ENCODE measurements at places on chromosomes 1 and 21.

- no peak for DNase-seq
Measured at GRCh38 chr1:230807561-230808280, 60.5 kb downstream of the CAPN9 start.

DNA sequence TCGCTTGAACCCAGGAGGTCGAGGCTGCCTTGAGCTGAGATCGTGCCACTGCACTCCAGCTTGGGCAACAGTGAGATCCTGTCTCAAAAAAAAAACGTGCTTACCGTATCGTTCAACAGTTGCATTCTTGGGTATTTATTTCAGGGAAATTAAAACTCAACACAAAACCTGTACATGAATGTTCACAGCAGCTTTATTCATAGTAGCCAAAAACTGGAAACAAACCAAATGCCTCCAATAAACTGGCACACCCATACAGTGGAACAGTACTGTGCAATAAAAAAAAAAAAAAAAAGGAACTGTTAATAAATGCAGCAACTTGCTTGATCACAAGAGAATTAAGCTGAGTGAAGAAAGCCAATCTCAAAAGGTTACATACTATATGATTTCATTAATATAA, 6.7 kb downstream of the KHDRBS1 start:
- DNase-seq, result no peak

DNA sequence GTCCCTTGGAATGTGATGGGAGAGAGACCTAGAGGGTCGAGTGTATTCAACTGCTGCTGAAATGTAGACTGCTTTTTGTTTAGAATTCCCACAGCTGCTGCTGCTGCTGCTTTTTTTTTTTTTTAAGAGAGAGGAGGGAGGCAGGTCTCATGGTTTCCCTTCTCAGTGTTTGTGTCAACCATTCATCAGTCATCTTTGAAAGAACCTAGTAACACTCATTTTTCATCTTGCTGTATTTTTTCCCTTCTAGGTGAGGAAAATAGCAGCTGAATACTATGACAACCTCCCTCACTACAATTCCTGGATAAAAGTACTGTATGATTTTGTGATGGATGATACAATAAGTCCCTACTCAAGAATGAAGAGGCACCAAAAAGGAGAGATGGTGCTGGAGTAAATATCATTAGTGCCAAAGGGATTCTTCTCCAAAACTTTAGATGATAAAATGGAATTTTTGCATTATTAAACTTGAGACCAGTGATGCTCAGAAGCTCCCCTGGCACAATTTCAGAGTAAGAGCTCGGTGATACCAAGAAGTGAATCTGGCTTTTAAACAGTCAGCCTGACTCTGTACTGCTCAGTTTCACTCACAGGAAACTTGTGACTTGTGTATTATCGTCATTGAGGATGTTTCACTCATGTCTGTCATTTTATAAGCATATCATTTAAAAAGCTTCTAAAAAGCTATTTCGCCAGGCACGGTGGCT, 9.2 kb downstream of the DEGS1 start:
- no peak for DNase-seq

DNA sequence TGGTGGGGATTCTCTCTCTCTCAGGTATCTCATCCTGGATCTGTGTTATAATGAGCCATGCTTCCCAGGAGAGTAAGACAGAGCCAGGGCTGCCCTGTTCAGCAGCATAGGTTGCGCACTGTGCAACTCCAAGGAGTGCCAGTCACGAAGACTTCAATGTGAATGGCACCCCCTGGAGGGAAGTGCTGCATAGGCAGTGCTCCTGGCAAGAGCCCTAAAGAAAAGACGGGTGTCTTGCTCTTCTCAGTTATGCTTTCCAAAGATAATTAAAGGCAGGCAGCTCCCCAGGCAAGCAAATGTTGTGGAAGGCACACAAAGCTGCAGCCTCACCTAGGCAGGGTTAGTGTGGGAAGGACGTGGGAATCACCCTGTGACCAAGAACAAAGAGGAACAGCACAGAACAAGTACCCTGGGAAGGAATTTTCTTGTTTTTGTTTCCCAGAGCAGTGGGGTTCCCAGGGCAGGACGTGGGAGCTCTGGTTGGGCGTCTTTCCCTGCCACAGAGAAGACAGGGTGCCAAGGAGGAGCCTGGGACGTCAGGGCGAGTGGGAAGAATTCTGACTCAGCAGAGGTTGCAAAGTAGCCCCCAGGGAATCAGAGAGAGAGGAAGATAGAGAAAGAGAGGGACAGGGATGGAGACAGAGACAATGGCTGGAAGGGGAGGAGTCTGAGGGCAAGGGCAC, 120.9 kb downstream of the KCNN3 start:
- DNase-seq, result peak; percentile 64

DNA sequence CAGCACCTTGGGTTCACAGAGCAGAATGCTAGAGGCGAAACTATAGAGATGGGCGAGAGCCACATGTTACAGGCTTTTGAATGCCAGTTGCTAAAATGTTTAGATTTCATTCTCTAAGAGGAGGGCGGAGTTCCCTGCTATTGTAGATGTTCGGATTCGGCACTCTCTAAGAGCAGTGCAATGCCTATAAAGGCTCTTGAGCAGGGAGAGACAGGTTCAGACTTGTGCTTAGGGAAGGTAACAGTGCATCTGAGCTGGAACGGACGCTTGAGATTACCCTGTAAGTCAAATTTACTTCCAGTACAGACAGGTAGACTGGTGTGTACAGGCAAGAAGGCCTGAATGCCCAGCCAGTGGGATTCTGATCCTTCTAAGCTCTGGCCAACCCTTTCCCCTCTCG, 15.3 kb downstream of the LURAP1 start:
- DNase-seq, result no peak

GRCh38 chr1:119114786-119115185, 25.7 kb downstream of the WARS2 start:
- DNase-seq, result no peak

GRCh38 chr1:14661222-14661621, 62.7 kb downstream of the KAZN start:
- DNase-seq, result no peak

DNA sequence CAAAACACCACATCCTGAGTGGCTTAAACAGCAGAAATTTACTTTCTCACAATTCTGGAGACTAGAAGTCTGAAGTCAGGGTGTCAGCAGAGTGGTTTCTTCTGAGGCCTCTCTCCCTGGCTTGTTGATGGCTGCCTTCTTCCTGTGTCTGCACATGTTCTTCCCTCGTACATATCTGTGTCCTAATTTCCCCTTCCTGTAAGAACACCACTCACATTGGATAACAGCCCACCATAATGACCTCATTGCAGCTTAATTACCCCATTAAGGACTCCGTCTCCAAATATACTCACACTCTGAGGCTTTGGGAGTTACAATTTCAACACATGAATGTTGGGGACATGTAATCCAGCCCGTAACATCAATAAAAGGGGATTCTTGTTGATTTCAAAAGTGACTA, 23.4 kb downstream of the C8A start:
- no peak for DNase-seq

GRCh38 chr1:200625381-200625824, 4.9 kb upstream of the KIF14 start:
- peak; percentile 12 for DNase-seq

DNA sequence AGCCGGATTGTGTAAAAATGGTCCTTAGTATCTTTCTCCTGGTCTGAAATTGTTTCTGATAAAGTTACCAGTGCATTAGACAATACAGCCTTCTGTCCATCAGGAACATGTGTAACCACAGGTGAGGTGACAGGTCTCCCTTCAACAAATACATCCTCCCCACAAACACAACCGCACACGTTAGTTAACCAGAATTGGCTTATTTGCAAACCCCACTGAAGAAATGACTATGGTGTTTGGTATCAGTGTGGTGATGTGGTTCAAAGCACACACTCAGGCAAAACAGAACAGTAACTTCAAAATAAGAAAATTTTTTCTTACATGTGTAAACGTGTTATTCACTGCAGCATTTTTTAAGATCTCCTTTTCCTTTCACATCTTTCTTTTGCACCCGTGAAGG, 517.2 kb upstream of the NR5A2 start:
- DNase-seq, result no peak

- DNase-seq, result no peak
Measured at GRCh38 chr1:73511038-73511437, 686.9 kb downstream of the LRRIQ3 start.

DNA sequence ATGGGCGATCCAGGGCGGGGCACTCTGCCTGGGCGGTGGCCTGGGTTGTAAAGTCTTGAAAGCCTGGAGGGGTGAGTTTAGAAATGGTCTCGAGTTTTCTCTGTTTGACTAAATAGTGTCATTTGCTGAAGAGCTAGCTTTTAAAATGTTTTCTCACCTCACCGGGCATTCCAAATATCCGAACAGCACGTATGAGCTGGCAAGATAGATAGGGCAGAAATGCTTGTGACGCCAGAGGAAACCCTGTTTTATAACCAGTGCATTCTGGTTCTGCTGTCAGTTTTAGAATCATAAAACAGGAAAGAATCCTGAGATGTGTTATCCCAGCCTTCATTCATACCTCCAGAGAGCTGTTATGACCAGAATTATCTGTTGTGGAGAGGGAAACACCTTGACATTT, 725 bp downstream of the RTCA start:
- no peak for DNase-seq

DNA sequence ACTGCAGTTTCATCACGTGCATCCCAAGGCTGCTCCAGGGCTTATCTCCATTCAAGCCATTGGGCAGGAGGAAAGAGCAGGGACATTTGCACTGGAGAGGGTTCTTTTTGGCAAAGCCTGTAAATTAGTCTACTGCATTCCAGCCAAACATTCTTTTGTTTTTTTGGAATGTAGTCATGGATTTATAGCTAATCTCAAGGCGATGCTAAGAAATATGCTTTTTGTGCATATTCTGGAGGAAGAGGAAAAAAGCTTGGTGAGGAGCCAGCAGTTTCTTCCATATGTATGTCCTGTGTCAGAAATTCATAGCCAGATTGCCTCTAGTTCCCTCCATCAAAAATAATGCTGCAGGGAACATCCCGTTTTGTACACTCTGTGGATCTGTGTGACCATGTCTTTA, 221.4 kb downstream of the BACH1 start:
- no peak for DNase-seq

DNA sequence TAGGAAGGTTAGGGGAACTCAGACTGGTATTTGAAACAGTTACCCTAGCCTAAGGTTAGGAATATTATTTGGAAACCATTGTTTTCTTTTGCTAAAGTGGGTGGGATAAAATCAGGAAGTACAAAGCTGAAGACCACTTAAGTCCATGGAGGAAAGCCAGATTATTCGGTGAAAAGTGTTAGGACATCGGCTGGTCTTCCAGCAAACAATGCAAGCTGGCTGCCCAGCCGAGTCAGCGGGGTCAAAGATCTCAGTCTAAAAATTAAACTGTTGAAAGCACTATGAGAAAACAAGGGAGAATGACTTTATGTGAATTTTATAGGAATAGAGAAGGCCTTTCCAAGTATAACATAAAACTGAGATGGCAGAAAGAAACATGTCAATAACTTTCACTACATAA, 231.7 kb downstream of the KCNJ6 start:
- DNase-seq, result no peak

GRCh38 chr1:65845535-65846060, 52.9 kb downstream of the PDE4B start:
- DNase-seq, result no peak

Data from Daoy (cell line).